ENCODE measurements at places on chromosomes 16 and 17.
A peak's percentile ranks its signal among the peaks of the same experiment; 100 is the strongest.

GRCh38 chr17:78197147-78197832 lies 10.1 kb downstream of the AFMID start:
- no peak for DNase-seq

DNA sequence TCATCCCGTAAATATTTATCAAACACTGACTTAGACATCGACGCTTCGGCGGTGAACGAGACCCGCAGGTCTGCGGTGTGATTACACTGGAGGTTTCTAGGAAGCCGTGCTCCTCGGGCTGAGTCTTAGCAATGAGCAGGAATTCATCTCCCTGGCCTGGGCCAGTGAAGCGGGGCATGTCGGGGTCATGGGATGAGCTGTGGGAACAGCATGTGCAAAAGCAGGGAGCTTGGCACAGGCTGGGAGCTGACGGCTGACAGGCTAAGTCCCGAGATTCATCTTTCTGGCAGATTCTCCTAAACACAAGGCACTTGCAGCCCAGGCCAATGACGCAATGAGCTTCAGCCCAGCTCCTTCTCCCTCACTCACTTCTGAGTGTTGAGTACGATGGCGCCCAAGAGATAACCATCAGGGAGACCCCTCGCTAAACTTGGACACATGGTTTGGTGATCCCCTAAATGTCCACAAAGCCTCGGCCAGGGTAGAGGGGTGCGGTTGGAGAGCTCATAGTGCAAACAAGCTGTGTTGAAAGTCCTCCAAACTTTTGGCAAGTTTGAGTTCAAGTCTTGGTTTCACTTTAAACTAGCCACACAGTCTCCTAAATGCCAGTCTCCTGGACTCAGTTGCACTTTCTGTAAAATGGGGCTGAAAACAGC lies 12.8 kb downstream of the CRISPLD2 start:
- peak; percentile 41 for DNase-seq

- DNase-seq: no peak
Measured at GRCh38 chr16:23692190-23692837, 13.6 kb downstream of the PLK1 start.

DNA sequence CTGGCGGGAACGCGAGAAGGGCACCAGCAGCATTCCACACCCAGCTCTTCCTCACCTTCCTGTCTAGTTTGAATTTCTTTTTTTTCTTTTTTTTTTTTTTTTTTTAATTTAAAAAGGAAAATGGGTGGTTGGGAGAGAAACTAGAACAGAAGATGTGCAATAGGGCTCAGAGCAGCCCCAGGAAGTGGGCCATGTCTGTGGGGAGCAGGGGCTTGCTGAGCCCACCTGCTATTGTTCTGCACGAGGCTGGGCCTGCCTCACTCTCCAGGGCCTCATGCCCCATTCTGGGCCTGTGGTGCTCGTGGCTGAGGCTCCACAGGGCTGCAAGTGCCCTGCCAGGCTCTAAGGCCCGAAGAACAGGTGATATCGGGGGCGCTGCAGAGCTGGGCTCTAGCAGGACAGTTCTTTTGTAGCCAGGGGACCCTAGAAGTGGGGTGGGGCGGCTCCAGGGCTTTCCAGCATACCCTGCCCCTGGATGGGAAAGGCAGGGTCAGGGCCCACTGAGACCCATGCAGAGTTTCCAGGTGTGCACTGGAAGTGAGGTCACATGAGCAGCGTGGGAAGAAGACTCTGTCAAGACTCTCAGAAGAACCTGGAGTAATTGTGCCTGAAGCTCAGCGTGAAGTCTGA lies 12.4 kb downstream of the MRPL27 start:
- no peak for DNase-seq

GRCh38 chr17:36949461-36949927 lies 740 bp downstream of the AATF start:
- DNase-seq: peak; percentile 17

DNA sequence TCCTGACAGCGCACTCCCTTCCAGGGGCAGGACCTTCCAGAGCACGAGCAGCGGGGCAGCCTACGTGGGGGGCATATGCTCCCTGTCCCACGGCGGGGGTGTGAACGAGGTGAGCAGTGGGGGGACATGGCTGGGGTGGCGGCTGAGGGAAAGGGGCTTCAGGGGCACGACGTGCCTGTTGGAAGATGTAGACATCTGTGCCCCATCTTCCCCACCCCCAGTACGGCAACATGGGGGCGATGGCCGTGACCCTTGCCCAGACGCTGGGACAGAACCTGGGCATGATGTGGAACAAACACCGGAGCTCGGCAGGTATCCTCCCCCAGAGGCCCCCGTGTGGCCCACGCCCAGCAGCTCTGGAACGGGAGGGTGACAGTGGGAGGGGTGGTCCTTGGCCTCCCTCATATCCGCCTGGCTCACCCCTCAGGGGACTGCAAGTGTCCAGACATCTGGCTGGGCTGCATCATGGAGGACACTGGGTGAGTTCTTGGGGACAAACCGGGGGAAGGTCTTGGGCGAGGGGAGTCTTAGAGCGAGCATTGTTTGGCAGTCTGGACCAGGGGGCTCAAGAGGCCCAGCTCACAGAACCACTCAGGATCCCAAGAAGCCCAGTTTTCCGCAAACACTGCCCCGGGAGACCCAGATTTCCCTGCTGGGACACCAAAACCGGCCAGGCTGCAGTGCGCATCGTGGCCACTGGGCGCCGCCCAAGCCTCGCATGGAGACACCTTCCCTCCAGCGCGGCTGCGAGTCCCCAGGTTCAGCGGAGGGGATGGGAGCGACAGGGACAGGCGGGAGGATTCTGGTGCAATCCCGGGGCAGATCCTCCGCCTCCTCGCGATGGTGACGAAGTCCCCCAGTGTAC lies 15.7 kb downstream of the ADAM11 start:
- DNase-seq: peak; percentile 43

- no peak for DNase-seq
Measured at GRCh38 chr17:30964876-30965275, 6.0 kb upstream of the RNF135 start.

DNA sequence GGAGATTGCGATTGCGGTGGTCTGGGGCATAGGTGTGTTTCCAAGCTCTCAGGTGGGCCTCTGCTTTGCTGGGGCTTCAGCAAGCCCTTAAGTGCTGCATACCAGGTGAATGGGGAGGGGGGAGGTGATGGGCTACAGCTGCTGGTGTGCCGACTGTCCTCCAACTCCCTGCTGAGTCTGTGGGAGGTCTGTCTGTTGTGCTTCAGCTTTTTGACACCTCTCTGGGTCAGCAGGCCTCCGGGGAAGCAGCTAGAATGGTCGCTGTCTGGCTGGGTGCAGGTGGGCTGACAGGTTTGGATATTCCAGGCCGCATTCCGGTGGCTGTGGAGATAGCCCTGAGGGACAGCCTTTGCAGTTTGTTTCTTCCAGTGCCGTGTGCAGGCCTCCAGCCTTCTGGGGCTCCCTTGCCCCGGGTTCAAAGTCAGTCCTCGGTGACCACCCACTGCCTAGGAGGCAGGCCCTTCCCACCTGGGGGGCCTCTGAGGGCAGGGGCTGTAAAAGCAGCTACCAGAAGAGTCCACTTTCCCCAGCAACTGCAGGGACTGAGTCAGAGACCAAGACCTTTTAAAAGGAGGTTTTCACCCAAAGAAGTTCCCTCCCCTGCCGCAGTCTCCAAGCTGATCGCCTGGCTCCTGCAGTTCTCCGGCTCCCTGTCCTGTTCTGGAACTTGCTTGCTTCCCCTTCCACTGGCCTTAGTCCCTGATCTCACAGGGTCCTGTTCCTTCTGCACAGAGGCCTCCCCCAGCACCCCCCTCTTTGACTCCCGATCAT lies 2.0 kb upstream of the TTYH2 start:
- DNase-seq: no peak

- DNase-seq: no peak
Measured at GRCh38 chr17:57834146-57834741, 15.6 kb downstream of the MRPS23 start.

GRCh38 chr16:29862383-29862883 lies 593 bp downstream of the CDIPT start:
- no peak for DNase-seq

- no peak for DNase-seq
Measured at GRCh38 chr17:83080858-83081683, 1.7 kb downstream of the METRNL start.

DNA sequence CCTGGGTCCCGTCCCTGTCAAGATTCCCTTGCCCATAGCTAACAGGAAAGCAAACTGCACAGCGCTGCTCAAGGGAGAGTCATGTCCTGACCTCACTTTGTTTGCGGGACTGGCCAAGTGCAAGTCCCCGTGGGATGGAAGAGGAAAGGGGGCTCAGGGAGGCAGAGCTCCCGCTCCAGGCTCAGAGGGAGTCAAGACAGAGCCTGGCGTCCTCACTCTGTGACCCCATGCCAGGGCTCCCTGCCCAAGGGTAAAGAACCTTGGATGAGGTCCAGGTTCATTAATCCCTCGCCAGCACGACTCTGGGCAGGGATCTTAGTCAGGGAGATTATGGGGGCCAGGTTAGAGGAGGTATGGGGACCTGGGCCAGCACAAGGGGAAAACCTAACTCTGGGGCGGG lies 51.5 kb upstream of the CBX4 start:
- no peak for DNase-seq

DNA sequence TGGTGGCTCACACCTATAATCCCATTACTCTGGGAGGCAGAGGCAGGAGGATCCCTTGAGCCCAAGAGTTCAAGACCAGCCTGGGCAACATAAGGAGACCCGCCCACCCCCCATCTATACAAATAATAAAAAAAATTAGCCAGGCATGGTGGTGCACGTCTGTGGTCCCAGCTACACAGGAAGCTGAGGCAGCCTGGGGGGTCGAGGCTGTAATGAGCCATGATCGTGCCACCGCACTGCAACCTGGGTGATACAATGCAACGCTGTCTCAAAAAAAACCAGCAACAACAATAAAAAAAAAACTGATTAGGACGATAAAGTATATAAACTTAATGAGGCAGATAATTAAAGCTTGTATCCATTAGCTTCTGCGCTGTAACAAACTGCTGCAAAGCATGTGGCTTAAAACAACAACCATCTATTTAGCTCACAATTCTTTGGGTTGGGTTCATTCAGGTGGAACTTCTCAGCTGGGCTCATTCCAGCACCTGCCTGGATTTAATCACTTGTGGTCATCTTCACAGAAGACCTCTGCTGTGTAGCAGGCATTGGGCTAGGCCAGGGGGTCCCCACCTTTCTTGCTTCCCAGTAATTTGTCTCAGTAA lies 45.8 kb downstream of the LCMT1 start:
- DNase-seq: no peak

GRCh38 chr16:83137326-83137781 lies 510.6 kb downstream of the CDH13 start:
- DNase-seq: peak; percentile 23

GRCh38 chr16:83206426-83206825 lies 579.7 kb downstream of the CDH13 start:
- DNase-seq: no peak

DNA sequence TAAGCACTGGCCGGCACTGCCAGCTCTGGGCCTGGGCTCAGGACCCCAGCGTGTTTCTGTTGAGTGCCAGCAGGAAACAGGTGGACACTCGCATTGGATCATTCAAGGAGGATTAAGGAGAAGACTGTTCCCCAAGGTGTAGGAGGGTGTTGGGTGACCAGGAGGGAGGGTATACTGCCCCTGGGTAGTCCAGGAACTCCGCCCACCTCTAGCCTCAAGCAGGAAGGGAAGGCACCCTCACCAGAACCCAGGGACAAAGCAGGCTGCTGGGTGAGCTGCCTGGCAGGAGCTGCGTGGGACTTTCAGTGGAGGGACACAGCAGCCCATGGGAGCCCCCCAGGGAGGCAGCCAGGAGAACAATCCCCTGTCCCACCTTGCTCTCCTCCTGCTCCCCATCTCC lies 7.7 kb upstream of the RAB37 start:
- DNase-seq: no peak

- no peak for DNase-seq
Measured at GRCh38 chr16:86566966-86567700, 504 bp downstream of the FOXC2 start.

DNA sequence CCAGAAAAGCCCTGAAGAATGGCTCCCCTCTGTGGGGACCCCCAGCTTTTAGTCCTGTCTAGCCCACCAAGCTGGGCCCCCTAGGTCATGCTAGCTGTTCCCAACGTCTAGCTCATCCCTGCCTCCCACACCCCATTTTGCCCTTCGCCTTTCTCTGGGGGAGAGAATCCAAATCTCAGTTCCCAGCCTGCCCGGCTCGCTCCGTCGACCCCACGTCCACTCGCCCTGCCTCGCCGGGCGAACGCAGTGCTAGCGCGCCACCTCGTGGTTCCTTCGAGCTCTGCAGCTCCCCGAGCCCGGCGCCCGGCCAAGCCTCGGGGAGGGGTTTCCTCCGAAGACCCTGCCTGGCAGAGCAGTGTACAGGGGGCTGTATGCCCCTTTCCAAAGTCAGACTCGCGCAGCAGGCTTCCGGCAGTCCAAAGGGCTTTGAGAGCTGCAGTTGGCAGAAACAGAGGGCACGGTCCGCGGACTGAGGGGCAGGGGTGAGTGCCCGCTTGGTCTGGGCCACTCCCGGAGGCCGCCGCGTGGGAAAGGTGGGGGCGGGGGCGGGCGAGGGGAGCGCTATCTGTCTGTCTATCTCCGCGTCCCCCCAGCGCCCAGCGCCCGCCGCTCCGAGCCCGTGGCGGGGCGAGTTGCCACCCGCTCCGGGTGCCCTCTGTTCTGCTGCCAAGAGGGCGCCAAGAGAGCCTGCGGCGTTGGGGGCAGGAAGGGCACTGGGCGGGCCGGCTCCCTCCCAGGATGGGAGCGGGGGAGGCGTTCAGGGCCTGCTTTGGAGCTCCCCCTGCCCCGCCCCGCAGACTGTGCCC lies 1.7 kb upstream of the DLX3 start:
- peak; percentile 20 for DNase-seq

DNA sequence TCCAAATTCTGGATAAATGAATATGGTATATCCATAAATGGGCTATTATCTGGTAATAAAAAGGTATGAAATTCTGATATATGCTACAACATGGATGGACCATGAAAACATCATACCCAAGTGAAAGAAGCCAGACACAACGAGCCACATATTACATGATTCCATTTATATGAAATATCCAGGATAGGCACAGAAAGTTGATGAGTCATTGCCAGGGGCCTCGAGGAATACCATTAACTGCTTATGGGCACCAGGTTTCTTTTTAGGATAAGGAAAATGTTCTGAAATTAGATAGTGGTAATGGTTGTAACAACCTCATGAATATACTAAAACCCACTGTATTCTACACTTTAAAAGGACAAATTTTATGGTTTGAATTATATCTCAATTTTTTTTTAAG lies 123.2 kb downstream of the PITPNC1 start:
- DNase-seq: no peak

GRCh38 chr16:14014284-14014625 lies 56.9 kb upstream of the MRTFB start:
- DNase-seq: no peak

DNA sequence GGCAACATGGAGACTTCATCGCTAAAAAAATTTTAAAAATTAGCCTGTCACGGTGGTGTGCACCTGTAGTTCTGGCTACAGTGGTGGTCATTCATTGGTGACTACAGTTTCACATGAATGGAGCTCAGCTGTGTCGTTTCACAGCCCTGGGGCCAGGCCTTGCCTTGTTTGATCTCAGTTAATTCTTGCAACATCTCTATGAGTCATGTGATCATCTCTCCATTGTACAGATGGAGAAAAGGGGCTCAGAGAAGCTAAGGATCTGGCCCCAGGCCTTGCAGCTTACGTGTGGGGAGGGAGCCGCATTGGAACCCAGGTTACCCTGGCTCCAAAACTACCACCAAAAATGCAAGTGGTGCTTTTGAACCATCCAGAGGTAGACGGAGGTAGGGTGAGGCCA lies 49.4 kb downstream of the GDE1 start:
- no peak for DNase-seq

- DNase-seq: no peak
Measured at GRCh38 chr16:48637039-48637438, 27.1 kb upstream of the N4BP1 start.

GRCh38 chr16:75372236-75372856 lies 61.0 kb downstream of the CFDP1 start:
- no peak for DNase-seq

GRCh38 chr17:30344283-30345088 lies 10.6 kb upstream of the TMIGD1 start:
- DNase-seq: no peak

All from HS-27A (cell line).